ENCODE measurements at places on chromosomes 3 and 15.

GRCh38 chr3:32817558-32818228 is at the start of gene TRIM71:
Gene TRIM71, plus strand, starts transcription at chr3:32817997. Its CDS starts 84 bp downstream, at chr3:32818081.
- DNase-seq = no peak

DNA sequence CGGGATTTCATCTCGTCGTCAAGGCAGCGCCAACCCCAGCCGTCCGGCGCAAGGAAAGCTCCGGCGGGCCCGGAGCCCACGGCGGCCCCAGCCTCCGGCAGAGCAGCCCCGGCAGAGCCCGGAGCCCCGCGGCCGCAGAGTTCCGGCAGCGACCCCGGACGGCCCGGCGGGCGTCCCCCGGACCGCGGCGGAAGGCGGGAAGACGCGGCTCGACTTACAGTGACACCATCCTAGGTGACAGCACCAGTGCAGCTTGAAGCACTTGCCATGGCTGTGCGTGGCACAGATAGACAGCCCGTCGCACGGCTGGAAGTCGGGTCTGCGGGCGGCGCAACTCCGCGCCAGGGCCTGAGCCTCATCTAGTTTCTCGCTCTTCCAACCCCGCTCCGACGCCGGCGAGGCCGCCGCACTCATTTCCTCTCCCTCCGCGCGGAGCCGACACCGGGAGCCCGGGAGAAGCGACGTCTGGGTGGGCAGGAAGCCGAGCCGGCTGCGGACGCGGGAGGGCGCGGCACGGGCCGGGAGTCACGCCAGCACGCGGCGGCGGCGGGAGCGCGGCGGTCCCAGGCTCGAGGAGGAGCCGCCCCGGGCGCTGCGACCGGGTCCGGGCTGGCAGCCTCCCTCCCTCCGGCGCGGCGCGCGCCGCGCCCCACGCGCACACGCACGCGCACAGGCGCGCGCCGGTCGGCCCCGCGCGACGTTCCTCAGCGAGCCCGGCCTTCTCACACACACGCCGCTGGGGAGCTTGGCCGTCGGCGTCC is at the start of gene C3orf70:
Gene C3orf70, minus strand, starts transcription at position 651 of the 761 bp plus-strand sequence. Its CDS starts 237 bp downstream, at position 414.
- DNase-seq = peak; percentile 91

DNA sequence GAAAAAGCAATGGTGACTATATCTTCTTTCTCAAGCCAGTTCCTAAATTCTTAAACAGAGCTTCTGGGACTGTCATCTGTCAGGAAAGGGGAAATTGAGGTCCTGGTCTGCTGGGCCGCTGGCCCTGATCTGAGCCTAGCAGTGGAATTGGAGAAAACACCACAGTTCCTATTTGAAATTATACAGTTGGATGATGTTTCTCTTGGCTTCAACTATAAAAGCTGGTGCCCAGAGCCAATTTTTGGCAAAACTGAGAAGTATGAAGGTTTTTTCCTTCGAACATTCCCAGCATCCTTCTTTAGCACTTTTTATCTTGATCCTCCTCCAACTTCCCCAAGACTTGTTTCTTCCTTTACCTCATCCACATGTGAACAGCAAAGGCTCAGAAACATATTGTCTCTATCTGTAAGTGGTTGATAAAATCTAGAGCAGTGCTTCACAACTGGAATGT is 83.9 kb downstream of the CD47 start:
- DNase-seq = no peak

DNA sequence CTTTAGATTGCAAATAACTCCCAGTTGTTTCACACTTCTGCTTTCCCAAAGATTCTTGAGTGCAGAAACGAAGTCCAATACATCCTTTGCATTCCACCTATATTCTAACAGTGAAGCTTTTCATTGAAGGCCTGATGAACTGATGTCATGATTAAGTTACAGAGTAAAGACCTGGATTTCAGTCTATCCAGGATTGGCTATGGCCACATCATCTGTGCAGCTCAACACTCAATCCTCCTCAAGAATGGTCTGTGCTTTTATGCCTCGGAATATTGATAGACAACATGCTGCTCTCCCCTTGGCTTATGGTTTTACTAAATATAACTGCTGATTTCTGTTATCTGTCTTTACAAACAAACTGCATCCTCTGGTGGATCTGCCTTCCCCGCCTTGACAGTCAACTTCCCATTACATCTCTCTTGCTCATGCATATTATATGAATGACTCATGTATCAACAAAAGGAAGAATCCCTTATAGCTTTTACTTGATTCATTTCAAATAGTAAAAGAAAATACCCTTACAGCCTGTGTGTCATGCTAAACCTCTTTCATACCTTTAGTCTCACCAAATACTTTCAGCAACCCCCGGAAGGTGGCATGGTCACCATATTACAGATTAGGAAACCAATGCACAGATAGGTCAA is 59.5 kb downstream of the SCN11A start:
- DNase-seq = no peak

DNA sequence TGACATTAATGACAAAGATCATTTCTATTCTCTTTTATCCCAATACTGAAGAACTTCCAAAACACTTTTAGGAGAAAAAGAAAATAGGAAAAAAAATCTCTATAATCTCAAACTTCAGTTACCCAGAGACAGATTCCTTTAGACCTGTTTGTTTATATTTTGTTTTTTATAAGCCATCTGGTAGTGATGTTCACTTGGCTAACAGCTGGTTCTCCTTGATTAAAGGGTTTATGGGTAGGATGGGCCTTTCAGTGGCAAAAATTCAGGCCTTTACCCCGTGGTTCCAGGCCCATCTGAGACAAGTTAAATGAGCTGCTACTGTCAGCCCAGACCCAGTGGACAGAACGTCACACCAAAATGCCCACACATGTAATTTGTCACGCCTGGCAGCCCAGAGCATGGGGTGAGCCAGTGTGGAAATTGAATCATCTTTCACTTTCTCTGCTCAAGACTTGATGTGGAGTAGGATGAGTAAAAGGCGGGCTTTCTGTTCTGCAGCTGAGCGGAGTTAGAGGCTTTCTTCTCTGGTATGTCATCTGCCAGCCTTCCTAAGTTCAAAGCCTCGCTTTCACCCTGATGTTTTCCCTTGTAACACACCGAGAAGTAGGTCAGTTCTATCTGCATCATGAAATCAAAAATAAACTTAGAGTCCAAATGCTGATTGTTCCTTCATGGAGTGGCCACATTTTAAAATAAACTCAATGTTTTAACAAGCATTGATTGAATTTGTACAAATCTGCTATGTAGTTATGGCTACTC is 62.5 kb upstream of the SKOR1 start:
- no peak for DNase-seq
